ENCODE measurements at places on chromosomes 16 and 17.
A peak's percentile ranks its signal among the peaks of the same experiment; 100 is the strongest.

GRCh38 chr16:72536723-72537435 lies 364.9 kb upstream of the PMFBP1 start:
- DNase-seq = no peak

- DNase-seq = no peak
These were observed 129.4 kb upstream of the NOL11 start for GRCh38 chr17:67588326-67588725.

DNA sequence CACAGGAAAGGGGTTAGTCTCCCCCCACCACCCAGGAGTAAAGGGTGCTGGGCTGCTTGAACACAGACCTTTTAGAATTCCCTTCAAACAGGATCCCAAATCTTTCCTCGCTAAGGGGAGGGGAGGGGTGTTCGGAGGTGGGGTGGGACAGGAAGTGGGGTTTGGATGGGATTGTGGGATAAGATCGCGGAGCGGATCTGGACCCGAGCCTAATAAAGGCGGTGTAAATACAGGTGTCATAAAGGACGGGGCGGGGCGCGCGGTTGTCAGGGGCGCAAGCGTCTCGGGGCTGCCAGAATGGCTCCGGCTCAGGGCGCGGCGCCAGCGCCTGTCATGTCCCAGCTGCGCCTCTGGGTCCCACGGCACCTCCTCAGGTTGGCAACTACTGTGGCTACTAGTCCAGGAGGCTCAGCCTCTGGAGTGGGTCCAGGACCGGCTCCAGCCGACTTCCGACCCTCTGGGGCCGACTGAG lies 59.8 kb upstream of the FBXO47 start:
- no peak for DNase-seq

DNA sequence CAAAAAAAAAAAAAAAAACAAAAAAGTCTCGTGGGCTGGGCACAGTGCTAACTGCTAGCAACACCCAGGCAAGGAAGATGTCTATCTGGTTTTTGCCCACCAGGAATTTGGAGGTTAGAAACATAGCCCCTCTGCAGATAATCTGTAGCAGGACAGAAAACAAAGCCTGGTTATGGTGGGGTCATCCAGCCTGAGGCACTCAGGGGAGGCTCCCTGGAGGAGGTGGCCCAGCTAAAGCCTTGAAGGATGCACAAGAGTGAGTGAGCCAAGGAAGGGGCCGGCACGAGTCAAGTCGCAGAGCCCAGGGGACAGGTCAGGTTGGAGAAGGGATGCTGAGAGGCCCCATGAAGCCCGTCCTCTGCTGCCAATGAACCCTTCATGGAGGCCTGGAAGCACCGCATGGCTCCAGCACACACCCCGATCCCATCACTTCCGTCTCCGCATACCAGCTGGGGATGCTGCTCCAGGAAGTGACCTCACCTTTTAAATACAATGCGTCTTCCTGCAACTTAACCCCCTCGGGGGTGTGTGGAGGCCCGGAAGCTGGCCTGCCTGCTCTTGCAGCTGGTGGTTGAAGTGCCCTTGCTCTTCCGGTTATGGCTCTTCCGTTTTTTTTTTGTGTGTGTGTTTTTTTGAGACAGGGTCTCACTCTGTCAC lies 86.5 kb downstream of the ENGASE start:
- no peak for DNase-seq

DNA sequence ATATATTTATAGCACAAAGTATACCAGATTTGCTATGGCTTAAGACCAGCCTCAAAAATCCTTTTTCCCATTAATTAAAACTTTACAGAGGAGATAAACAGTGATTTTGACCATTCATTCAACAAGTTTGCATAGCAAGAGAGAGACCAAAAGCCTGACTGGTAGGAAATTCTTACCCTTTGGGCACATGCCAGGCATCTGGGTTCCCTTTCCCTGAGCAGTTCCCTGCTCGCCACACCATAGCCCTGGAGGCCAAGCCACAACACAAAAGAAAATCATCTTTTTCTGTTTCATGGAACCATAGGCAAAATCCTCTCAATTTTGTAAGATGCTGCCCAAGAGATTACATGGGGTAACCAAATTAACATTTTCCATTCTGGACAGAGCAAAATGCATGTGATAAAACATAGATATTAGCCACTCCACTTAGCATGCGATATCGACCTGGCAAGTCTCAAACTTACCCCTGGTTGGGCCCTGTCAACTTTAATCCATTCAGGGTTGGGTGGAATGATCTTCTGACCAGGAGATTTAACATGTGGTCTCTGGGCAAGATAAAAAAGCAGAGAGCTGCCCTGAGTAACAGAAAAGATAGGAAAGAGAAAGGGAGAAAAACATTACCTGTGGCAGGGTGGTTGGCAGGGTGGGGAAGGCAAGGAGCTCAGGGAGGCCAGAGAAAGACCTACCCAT lies 57.6 kb upstream of the B4GALNT2 start:
- no peak for DNase-seq

DNA sequence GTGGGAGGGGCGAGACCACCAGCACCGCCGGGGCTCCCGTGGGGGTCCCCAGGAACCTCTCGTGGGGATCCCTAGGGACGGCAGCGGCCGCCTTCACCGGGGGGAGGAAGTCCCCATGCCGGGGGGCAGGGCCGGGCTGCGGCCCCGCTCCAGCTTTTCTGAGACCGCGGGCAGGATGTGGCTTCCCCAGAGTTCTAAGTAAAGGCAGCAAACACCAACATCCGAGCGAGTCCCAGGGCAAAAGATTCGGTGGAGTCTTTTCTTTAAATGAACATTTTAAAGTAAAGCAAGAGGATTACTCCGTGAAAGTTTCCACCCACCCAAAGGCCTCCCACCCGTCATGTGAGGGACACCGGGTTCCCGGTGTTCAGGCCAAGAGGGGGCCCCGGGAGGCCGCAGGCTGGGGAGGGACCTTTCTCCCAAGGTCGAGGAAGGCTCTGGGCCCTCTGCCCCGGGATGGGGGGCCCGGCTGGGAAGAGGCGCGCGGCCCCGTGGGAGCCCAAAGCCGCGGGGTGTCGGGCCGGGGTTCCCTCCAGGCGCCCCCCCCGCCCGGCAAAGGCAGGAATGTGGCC lies 137.2 kb upstream of the RPH3AL start:
- DNase-seq = peak; percentile 37

DNA sequence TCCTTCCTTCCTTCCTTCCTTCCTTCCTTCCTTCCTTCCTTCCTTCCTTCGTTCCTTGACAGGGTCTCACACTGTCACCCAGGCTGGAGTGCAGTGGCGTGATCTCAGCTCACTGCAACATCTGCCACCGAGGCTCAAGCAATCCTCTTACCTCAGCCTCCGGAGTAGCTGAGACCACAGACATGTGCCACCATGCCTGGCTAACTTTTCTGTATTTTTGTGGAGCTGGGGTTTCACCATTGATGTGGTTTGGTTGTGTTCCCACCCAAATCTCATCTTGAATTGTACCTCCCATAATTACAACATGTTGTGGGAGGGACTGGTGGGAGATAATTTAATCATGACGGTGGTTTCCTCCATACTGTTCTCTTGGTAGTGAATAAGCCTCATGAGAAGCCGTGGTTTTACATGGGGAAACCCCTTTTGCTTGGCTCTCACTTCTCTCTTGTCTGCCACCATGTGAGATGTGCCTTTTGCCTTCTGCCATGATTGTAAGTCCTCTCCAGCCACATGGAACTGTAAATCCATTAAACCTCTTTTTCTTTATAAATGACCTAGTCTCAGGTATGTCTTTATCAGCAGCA lies 90.3 kb upstream of the MPHOSPH6 start:
- no peak for DNase-seq

- DNase-seq = peak; percentile 33
These were observed 122.3 kb downstream of the CDK5R1 start for GRCh38 chr17:32609085-32609484.

GRCh38 chr16:57566436-57566835 lies 24.0 kb downstream of the ADGRG5 start:
- DNase-seq = no peak

- DNase-seq = no peak
These were observed 5.9 kb upstream of the C16orf95 start for GRCh38 chr16:87322833-87323726.

DNA sequence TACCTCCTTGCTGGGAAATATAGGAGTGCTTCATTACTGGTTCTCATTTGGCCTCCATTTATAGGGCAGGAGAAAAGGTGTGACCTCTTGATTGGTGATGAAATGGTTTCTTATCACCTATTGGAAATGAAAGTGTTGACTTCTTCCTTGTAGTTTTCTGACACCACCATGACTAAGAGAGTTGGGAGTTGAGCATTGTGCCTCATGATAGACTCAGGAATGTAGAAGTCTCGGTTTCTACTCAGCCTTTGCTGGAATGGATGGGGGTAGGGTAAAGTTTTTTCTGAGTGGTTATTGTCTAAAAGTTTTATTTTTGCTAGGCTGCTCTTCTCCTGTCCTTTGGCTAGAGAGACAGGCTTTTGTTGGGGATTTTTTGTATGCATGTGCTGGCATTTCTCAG lies 117.4 kb downstream of the PHKB start:
- DNase-seq = no peak

DNA sequence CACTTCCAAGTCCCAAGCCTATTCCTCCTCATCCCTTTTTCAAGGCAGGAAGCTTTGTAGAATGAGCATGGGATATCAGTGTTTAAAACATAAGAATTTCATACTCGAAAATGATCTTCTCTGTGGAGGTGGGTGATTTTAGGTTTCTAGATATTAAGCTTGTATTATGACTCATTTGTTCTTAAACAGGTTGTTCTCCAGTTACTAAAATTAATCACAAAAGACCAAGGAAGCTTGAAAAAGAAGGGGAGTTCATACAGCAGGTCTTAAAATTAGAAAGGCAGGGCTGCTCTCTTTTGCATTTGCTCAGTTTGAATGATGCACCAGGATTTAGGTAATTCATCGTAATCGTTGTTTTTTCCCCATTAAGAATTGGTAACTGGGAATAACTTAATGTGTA lies 208.7 kb downstream of the PRKCA start:
- no peak for DNase-seq

- DNase-seq = no peak
These were observed 9.0 kb downstream of the ADGRG1 start for GRCh38 chr16:57637424-57637823.

DNA sequence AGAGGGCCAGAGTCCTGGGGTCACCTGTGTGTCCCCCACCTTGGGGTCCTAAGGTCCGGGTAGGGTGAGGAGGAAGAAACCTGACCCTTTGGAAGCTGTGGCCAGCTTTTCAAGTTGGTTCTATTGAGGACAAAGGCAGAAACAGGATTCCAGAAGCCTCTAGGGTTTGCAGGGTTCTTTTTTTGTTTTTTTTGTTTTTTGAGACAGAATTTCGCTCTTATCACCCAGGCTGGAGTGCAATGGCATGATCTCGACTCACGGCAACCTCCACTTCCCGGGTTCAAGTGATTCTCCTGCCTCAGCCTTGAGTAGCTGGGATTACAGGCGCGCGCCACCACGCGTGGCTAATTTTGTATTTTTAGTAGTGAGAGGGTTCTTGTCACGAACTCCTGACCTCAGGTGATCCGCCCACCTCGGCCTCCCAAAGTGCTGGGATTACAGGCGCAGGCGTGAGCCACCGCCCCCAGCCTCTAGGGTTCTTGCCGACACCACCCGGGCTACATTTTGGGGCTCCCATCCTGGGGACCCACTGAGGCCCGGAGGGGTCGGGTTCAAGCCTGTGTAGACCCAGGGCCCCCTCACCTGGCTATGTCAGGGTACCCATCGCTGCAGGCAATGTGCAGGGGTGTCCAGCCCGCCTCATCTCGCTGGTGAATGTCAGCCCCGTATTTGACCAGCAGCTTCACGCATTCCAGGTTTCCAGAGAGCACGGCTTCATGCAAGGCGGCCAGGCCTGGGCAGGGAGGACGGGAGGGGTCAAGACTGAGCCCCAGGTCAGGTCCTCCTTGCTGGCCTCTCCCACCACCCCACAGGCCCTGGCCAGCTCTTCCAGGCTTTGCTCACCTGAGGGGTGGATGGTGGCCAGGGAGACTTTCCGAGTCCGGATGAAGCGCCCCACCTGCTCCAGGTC lies 674 bp downstream of the PPP1R27 start:
- DNase-seq = no peak

GRCh38 chr17:28324781-28325180 lies 5.8 kb downstream of the TMEM97 start:
- DNase-seq = no peak

DNA sequence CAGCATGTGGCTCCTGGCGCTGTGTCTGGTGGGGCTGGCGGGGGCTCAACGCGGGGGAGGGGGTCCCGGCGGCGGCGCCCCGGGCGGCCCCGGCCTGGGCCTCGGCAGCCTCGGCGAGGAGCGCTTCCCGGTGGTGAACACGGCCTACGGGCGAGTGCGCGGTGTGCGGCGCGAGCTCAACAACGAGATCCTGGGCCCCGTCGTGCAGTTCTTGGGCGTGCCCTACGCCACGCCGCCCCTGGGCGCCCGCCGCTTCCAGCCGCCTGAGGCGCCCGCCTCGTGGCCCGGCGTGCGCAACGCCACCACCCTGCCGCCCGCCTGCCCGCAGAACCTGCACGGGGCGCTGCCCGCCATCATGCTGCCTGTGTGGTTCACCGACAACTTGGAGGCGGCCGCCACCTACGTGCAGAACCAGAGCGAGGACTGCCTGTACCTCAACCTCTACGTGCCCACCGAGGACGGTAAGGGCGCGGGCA lies 645 bp downstream of the NLGN2 start:
- no peak for DNase-seq

- no peak for DNase-seq
These were observed 1.0 kb upstream of the SDK2 start for GRCh38 chr17:73645050-73645871.

- DNase-seq = no peak
These were observed 352 bp downstream of the GGNBP2 start for GRCh38 chr17:36545077-36545464.
